Heart left ventricle (tissue), 16 donors: ENCODE measurements at places on chromosomes 7 and 10.

GRCh38 chr7:88357294-88357693, 50.6 kb upstream of the STEAP4 start:
- DNase-seq: peak; percentile 37

DNA sequence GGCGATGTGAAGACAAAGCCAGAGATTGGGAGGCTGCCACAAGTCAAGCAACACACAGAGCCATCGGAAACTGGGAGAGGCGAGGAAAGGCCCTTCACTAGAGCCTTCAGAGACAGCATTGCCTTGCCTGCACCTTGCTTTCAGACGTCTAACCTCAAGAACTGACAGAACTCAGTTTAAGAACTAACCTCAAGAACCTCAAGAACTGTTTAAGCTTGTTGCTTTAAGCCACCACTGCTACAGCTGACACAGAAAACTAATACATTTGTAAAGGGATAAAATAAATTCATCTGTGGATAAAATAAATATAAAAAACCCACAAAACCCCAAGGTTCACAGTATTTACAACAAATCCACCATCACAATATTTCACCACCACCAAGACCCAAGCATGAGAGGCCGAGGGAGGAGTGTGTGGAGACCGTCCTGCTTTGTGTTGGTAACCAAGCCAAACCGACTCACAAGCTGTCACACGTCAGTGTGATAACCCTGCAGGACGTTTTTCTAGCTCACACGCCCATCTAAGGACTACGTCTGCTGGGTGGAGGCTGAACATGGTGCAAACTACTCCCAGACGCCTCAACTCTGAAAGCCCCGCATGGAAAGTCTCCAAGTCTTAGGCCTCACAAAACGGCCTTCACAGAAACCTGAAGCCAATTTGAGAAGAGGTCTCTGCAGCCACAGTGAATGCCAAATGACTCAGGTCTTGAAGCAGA, 116.8 kb downstream of the ABLIM1 start:
- no peak for DNase-seq

DNA sequence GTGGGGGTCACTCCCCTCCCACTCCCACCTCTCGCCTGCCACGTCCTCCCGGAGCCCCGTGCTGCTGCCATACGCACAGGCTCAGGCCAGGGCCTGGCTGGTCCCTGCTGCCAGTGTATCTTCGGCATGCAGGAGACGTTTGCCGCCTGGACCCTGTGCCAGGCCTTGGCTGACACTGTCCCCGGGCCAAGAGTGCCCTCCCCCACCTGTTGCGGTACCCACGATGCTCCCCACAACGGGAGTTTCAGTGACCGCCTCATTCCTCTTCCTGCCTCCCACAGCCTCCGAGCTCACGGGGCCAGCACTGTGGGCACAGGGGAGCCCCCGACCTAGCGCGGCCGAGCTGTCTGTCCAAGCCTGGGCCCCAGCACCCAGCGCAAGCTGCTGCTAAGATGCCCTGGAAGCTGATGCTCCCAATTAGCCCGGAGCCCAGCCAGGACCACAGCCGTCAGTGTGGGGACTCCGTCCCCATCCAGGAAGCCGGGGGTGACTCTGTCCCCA, 7.4 kb downstream of the TTYH3 start:
- no peak for DNase-seq

- DNase-seq: peak; percentile 26
Observed at GRCh38 chr10:120945801-120946302, 94.7 kb downstream of the WDR11 start.

DNA sequence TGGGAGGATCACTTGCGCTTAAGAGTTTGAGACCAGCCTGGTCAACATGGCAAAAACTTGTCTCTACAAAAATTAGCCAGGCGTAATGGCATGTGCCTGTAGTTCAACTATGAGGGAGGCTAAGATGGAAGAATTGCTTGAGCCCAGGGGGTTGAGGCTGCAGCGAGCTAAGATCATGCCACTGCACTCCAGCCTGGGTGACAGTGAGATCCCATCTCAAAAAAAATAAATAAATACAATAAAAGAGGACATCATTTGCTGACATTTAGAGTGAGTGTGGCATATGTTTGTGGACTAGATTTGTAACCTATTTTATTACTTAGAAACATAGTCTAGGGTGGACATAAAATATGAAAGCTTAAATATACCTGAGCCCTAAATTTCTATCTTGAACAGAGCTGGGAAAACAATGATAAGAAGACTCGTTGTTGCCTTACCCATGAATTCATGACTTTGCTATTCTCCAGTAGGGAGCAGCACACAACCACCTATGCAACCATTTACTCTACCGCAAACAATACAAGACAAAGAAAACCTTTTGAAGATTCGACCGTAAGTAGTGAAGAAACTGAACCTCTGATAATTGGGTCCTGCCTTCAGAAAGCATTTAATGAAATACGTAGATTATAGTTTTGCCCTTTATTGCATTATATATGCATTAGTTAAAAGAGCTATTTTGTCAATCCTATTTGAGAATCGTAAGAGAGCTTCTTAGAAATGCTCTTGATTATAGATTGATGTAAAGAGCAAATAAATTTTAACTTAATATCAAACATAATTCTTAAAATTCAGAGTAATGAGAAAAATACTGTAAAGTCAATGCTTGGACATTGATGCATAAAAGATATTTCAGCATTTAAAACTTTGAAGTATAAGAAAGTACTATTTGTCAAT, 83.5 kb downstream of the GNAT3 start:
- DNase-seq: no peak

- DNase-seq: no peak
Observed at GRCh38 chr7:14720785-14721184, 181.8 kb downstream of the DGKB start.

- no peak for DNase-seq
Observed at GRCh38 chr7:27176962-27177794, 3.1 kb upstream of the HOXA10 start.

GRCh38 chr10:130022511-130023299, 58.6 kb upstream of the EBF3 start:
- no peak for DNase-seq

DNA sequence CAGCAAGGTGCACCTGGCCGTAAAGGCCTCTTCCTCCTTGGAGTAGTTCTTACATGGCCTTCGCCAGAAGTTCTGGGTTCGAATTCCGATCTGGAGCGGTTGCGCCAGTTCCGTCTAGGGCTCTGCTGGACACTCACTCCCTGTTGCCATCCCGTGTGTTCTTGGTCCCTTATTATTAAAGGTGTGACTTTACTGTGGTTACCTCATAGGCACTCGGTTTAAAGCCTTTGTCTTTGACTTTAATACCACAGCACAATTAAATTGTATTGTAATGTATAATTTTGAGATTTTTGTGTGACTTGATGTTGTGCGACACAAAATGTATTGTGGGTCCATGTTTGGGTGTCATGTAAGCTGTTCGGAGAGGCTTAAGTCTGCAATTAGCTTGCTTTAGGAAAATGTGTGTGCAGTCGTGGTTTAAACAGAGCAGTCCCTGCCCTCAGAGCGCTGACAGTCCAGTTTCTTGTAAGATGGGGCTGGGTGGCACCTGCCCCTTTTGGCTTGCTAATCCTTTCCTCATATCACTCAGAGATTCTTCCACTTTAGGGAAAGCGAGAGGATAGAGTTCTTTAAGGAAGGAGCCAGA, 919 bp downstream of the INPP5F start:
- DNase-seq: no peak

DNA sequence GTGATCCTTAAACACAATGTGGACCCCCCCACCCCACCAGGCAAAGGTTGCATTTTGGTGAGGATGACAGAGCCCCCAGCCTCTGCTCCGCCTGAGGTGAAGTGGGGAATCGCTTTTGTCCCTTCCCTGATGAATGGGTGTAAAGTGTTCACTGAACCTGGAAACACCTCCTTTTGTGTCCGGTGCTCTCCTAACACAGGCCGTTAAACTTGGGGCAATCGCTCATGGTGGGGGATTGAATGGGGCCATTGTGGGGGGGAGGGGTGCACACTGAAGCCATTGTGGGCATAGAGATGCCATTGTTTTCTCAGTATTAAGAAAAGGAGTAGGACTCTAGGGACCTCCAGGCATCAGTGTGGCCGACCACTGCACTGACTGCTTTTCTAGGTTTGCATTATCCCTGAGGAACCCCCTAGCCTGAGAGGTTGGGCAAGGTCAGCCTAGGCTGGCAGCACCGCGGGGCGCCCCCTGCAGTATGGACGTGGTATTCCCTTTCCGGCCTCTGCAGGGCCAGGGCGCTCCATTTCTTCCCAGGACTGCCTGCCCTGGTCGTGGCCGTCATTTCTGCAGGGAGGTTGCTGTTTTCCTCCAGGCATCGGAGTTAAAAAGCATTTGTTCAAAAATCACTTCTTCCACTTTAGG, 158.3 kb downstream of the TCF7L2 start:
- peak; percentile 64 for DNase-seq

- DNase-seq: no peak
Observed at GRCh38 chr7:33421429-33421828, 292.1 kb downstream of the BBS9 start.

DNA sequence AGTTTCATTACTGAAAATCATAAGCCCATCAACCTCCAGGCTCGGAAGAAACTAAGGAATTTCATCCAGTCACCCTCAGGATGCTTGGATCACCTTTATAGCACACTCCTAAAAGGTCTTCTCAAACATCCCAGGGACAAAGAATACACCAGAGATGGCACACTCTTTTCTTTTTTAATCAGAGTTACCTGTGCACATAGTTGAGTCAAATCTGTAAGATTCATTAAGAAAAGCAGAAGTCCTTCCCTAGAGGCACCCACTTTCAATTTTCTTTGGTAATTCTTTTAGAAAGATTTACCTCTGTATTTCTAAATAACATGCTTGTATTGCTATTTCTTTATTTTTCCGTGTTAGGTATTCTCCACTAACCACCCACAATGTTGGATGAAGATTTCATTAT, 50.6 kb upstream of the IL6 start:
- DNase-seq: no peak

- DNase-seq: no peak
Observed at GRCh38 chr7:102296514-102296913, 9.8 kb downstream of the SH2B2 start.

DNA sequence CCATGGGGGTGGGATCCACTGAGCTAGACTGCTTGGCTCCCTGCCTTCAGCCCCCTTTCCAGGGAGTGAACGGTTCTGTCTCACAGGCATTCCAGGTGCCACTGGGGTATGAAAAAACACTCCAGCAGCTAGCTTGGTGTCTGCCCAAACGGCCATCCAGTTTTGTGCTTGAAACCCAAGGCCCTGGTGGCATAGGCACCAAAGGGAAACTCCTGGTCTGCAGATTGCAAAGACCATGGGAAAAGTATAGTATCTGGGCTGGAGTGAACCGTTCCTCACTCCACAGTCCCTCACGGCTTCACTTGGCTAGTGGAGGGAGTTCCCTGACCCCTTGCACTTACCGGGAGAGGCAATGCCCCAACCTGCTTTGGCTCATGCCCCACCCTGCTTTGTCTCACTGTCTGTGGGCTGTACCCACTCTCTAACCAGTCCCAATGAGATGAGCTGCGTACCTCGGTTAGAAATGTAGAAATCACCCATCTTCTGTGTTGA, 62.7 kb downstream of the PPP1R9A start:
- DNase-seq: no peak

GRCh38 chr7:6130007-6130587, 98.9 kb downstream of the ANKRD61 start:
- DNase-seq: no peak

- DNase-seq: no peak
Observed at GRCh38 chr10:62170732-62171131, 97.9 kb downstream of the RTKN2 start.

- peak; percentile 38 for DNase-seq
Observed at GRCh38 chr7:98569691-98570337, 47.3 kb upstream of the NPTX2 start.

DNA sequence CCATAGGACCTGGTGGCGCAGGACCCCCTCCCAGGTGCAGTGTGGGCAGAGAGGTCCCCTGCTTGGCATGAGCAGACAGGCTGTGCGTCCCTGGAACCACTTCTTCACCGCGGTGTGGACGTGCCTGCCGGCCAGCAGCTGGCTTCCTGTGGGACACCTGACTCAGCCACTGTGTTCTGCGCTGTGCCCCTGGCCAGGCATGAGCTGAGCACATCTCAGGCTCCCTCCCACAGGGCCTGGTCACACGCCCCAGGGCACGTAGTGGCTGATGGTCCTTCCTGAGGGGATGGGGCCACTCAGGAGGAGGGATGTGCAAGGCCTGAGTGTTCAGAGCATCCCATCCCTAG, 3.5 kb upstream of the DEPP1 start:
- DNase-seq: no peak

DNA sequence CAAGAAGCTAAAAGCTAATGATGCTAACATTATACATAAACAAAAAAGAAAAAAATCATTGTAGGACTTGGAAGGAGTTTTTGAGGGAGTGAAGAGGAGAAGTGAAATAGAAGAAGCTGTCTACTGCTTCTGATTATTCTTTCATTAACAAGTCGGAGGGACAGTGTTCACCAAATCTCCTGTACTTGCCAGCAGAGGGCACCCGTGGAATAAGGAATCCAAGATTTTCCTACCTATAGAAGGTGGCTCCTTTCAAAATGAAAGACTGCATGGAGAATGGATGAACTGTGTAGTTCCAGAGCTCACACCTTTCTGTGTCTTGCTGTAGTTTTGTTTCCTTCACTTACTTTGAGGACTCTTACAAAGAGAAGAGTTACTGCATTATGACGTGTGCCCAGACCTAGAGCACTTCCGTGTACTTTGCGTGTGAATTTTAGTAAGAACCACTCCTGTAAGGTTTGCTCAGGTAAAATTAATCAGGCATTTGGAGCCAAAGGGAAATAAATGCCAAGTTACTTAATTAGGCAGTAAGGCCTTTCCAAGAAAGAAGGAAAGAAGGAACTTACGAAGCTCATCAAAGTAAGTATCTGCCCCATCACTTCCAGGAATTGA, 145.1 kb downstream of the SEMA3D start:
- peak; percentile 39 for DNase-seq

DNA sequence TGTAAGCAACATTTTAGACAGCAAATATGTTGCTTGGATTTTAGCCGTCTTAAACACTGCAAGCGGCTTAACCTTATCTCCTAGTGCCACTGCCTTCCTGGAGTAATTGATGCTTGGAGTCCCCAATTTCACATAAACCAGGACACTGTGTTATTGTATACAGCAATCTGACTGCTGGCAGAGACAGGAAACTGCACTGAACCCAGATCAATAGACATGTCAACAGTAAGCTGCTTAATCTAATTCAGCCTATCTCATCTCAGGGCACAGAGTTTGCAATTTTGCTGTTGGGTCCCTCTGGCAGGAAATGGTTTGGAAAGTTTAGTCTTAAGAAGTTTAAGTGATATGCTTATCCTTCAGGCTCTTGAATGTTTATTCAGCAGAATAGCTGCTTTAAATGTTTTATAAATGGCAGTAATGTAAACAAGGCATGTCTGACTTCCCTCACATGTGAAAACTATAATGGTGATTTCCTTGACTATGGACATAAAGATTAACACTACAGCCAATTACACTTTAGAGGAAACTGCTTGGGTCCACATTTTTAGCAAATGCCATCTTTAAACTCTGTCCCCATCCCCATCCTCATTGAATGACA, 598.6 kb downstream of the PARD3 start:
- DNase-seq: no peak

- no peak for DNase-seq
Observed at GRCh38 chr10:27450225-27450624, 53.9 kb upstream of the RAB18 start.

- DNase-seq: peak; percentile 37
Observed at GRCh38 chr7:131111081-131111576, 216.5 kb upstream of the MKLN1 start.

GRCh38 chr7:113504142-113504541, 385.8 kb upstream of the SMIM30 start:
- DNase-seq: no peak
